ENCODE measurements at places on chromosomes 16 and 17.
A peak's percentile ranks its signal among the peaks of the same experiment; 100 is the strongest.

- no peak for DNase-seq
These were observed 410.0 kb upstream of the SOX9 start for GRCh38 chr17:71710816-71711215.

DNA sequence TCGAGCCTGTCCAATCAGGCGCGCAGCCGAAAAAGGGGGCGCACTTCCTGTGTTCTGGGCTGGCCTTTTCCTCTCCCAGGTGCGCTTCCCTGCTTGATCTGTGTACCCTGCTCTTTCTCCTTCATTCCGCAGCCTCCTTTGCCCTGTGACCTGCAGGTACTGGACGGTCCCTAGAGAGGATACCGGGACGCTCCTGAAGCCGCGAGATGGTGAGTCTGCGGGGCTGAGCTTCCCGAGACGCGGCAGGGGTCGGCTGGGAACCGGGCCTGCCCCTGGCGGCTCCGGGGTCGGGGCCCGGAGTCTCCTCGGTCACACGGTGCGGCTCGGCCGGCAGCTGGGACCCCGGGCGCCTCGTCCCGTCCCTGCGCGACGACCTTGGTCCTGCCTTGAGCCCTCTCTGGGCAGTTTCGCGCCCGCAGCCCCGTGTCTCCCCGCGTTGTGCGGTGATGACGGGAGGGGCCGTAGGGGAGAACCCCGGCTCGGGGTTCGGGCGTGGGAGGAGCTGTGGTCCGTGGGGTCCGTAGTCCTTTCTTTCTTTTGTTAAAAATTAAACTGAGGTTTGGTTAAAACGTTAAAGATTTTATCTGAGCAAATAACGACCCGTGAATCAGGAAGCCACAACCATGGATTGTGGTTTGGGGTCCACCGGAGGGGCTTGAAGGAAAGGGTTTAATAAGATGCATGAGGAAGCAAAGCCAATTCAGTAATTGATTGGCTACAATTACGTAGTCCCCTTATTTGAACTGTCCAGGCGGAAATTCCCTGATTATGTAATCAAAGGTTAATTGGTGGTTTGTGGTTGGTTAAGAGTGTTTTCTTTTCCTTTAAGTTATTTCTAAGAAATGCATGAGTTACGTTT, 172.8 kb upstream of the ZNF267 start:
- DNase-seq, result peak; percentile 11

GRCh38 chr17:77657839-77658238, 300.7 kb upstream of the TNRC6C start:
- no peak for DNase-seq

DNA sequence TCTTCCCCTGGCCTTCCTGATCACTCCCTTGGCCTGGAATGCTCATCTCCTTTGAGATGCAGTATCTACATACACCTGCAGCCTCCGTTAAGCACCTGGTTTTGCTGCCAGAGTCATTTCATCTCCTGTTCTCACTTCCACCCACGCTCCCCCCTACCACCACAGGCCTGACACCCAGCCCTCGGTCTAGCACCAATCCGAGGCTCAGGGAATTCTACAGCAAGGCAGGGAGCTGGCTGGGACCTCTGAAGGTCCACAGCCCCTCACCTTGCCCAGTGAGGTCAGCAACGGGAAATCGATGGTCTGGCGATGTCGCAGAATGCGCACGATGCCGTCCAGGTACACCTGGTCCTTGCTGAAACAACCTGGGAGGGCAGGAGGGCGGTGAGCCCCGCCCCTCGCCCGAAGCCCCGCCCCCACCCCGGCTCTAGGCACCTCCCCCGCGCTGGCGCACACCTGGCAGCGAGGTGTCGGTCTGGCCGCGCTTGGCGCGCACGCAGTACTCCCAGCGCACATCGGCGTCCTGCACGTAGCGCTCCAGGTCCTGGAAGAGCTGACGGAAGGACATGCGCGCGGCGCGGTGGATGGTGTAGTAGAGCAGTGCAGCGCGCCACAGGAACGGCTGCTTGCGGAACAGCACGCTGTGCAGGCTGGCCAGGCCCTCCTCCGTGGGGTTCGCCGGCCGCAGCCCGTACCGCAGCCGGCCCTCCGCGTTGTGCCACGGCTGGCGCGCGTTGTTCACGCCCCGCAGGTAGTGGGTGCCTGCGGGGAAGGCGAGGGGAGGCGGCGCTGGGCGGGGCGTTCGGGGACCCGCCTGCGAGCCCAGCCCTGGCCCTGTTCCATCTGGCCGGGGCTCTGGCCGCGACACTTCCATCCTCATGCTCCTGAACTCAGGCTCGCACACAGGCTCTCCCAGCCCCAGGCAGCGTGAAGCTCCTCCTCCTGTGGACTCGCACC, 5.7 kb downstream of the MATCAP1 start:
- no peak for DNase-seq
